CD4-positive, alpha-beta T cell (primary cell): ENCODE measurements at places on chromosomes 2 and 18.

GRCh38 chr2:154226931-154227330 is 355.2 kb downstream of the GALNT13 start:
- H3K4me3 ChIP-seq, result no peak overlapping the region
- H3K4me1 ChIP-seq, result no peaks in the 10 kb centered on the region
- no peaks in the 10 kb centered on the region for H3K27me3 ChIP-seq

- peaks cover 7% of the 10 kb centered on the region for H3K27me3 ChIP-seq
- H3K4me3 ChIP-seq, result no peak overlapping the region
- H3K4me1 ChIP-seq, result peaks cover 3% of the 10 kb centered on the region
Measured at GRCh38 chr2:102042196-102043081, 50.7 kb downstream of the IL1R2 start.

DNA sequence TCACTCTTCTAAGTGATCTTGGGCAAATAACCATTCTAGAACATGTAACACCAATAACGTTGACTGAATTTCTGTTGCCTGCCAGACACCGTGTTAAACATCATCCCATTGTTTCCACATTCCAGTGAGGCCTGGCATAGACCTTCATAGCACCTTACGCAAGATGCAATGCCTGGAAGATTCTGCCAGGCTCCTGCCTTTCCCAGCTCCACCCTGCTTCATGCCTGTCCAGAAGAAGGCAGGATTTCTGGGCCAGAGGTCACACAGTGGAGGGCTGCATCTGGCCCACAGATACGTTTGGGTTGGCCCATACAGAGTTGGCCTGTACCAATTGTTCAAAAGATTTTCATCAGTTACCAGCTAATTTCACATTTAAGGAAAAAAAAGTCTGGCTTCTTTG is 46.3 kb downstream of the EN1 start:
- H3K4me1 ChIP-seq, result no peaks in the 10 kb centered on the region
- H3K27ac ChIP-seq, result no peak overlapping the region
- DNase-seq, result no peak
- no peak overlapping the region for H3K4me3 ChIP-seq
- H3K36me3 ChIP-seq, result no peaks in the 10 kb centered on the region
- H3K27me3 ChIP-seq, result peaks cover 6% of the 10 kb centered on the region

DNA sequence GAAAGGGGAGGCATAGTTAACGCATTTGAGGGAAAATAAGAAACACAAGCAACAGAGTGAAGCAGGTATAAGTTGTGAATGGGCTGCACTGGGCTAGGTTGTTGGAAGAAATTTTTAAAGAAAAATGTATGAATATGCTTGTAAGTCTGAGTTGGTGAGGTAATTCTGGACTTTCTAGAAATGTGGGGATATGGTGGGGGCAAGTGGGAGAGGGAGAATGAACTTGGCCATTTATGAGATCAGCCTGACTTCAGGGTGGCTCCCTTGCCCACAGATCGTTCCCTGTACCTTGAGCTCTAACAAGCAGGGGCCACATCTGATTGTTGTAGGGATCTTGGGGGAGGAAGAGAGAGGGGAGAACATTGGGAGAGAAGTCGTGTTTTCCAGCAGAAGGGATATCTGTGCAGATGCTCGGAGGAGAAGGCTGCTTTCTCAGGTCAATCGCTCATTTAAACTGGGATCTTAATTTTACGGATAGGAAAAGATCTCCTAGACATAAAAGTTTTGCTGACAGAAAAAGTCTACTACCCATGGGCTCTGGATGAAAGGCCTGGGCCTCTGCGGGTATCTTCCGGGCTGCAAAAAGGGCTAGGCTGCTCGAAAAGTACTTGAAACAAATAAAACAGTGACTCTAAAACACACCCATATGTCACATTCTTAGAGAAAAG is 42.5 kb upstream of the FZD5 start:
- no peak overlapping the region for H3K27ac ChIP-seq
- H3K27me3 ChIP-seq, result no peaks in the 10 kb centered on the region
- H3K36me3 ChIP-seq, result no peaks in the 10 kb centered on the region
- DNase-seq, result no peak
- no peaks in the 10 kb centered on the region for H3K4me1 ChIP-seq

DNA sequence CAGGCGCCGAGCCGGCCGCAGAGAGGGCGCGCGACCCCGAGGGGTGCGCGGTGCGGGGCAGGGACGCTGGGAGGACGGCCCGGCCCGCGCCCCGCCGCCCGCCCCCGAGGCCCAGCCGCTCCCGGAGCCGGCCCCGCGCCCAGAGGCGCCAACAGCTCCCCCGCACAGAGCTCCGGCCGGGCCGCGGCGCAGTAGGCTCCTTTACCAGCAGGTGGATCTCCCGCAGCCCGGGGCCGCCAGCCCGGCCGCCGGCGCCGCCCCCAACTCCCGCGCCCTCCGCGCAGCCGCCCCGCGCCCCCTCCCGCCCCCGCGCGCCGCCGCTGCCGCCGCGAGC is 258 bp downstream of the MGAT4A start:
- peaks cover 47% of the 10 kb centered on the region for H3K4me1 ChIP-seq
- DNase-seq, result no peak
- H3K36me3 ChIP-seq, result peaks cover 7% of the 10 kb centered on the region
- H3K4me3 ChIP-seq, result peak overlapping the region; percentile 87
- H3K27ac ChIP-seq, result no peak overlapping the region

GRCh38 chr2:98555696-98556095 is 52.6 kb downstream of the COA5 start:
- H3K4me3 ChIP-seq, result no peak overlapping the region
- peaks cover 25% of the 10 kb centered on the region for H3K4me1 ChIP-seq
- no peaks in the 10 kb centered on the region for H3K27me3 ChIP-seq

- no peak overlapping the region for H3K27ac ChIP-seq
- no peaks in the 10 kb centered on the region for H3K36me3 ChIP-seq
- DNase-seq, result no peak
- no peaks in the 10 kb centered on the region for H3K4me1 ChIP-seq
- H3K27me3 ChIP-seq, result no peaks in the 10 kb centered on the region
Measured at GRCh38 chr2:129806317-129806716, 173.1 kb upstream of the RAB6C start.

DNA sequence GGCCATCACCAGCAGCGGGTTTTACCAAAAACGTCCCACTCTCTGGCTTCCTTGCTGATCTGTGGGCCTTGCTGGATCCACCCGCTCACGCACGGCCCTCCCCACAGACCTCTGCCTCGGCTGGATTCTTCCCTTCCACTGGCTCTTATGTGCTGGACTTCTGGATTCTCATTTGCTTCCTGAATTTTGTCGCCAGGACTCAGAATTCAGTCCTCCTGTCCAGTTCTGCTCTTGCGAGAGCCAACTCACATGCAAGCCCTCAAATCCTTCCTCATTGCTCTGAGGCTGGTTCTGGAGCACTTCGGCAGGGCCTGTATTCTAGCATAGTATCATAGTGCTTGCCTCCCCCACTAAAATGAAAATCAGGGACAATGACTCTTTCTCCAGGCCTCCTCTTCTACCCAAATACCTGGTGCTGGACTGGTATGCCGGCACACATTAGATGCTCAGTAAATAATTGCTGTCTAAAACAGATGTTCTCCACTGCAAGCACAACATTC is 115.5 kb downstream of the ATL2 start:
- DNase-seq, result no peak
- H3K4me1 ChIP-seq, result peaks cover 5% of the 10 kb centered on the region
- no peak overlapping the region for H3K27ac ChIP-seq

- peak overlapping the region; percentile 31 for H3K4me3 ChIP-seq
- peaks cover 19% of the 10 kb centered on the region for H3K27me3 ChIP-seq
- no peak for DNase-seq
- no peaks in the 10 kb centered on the region for H3K36me3 ChIP-seq
- H3K27ac ChIP-seq, result no peak overlapping the region
Measured at GRCh38 chr18:70288171-70288850, 534 bp upstream of the SOCS6 start.

DNA sequence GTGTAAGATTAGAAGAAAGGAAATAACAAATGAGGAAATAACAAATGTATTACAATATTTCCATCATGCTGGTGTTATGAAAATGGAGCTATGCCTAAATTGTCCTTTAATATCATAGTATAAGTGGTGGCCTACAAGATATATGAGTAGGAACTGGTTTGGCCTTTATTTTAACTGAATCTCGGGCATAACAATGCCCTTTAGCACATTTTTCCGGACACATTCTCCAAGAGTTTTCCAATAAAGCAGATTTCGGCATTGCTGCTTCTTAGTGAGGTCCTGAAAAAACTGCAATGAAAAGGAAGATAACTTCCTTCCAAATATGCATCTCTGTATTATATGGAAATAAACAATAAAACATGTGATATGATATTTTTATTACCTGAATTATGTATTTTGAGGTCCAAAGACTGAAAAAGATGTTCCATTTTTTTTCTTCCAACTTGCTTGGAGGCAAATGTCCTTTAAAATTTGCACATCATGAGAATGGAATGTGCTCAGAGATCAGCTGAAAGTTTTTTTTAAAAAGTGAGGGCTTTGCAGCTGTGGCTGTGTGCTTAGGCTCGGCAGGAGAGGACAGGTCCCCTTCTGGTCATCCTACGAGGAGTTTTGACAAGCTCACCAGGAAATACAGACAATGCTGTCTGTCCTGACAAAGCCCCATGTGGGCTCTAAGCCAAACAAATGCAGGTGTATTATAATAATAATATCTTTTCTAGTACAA is 132.3 kb upstream of the RND3 start:
- no peaks in the 10 kb centered on the region for H3K36me3 ChIP-seq
- no peak overlapping the region for H3K4me3 ChIP-seq
- no peak overlapping the region for H3K27ac ChIP-seq
- H3K4me1 ChIP-seq, result no peaks in the 10 kb centered on the region
- no peaks in the 10 kb centered on the region for H3K27me3 ChIP-seq
- no peak for DNase-seq

DNA sequence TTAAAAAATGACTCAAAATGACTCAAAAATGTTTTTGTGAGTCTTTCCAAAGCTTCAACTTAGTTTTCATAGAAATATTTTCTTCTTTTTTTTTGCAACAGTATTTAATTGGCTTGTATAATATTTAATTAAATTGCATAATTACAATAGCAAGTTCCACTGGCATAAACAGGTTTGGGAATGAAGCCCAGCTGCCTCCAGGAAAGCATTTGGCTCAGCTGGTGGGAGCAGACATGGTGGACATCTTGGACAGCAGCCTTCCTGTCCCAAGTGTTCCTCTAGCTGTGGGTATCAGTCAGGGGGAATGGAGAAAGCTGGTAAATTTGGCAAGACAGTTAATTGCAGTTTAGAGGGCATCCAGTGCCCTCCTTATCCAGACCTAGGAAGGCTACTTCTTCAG is 213.4 kb downstream of the ZBTB7C start:
- no peak for DNase-seq
- no peaks in the 10 kb centered on the region for H3K36me3 ChIP-seq
- no peaks in the 10 kb centered on the region for H3K4me1 ChIP-seq
- H3K27ac ChIP-seq, result no peak overlapping the region

DNA sequence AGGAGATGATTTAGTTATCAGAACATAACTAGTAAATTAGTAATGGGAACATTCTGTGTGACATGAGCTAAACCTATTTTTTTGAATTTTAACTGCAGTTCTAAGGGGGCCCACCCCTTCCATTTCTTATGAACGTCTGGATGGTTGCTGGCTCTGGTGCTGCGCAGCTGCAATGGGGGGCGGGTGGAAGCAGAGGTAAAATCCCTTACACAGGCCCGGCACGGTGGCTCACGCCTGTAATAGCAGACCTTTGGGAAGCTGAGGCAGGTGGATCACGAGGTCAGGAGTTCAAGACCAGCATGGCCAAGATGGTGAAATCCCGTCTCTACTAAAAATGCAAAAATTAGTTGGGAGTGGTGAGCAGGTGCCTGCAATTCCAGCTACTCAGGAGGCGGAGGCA is 151.5 kb downstream of the GALR1 start:
- H3K4me1 ChIP-seq, result no peaks in the 10 kb centered on the region
- no peak overlapping the region for H3K27ac ChIP-seq
- H3K27me3 ChIP-seq, result no peaks in the 10 kb centered on the region
- H3K4me3 ChIP-seq, result no peak overlapping the region
- DNase-seq, result no peak

- H3K27me3 ChIP-seq, result no peaks in the 10 kb centered on the region
- DNase-seq, result no peak
- no peak overlapping the region for H3K27ac ChIP-seq
- H3K4me3 ChIP-seq, result no peak overlapping the region
- H3K4me1 ChIP-seq, result no peaks in the 10 kb centered on the region
- H3K36me3 ChIP-seq, result no peaks in the 10 kb centered on the region
Measured at GRCh38 chr2:207253666-207254345, 88.1 kb upstream of the KLF7 start.

DNA sequence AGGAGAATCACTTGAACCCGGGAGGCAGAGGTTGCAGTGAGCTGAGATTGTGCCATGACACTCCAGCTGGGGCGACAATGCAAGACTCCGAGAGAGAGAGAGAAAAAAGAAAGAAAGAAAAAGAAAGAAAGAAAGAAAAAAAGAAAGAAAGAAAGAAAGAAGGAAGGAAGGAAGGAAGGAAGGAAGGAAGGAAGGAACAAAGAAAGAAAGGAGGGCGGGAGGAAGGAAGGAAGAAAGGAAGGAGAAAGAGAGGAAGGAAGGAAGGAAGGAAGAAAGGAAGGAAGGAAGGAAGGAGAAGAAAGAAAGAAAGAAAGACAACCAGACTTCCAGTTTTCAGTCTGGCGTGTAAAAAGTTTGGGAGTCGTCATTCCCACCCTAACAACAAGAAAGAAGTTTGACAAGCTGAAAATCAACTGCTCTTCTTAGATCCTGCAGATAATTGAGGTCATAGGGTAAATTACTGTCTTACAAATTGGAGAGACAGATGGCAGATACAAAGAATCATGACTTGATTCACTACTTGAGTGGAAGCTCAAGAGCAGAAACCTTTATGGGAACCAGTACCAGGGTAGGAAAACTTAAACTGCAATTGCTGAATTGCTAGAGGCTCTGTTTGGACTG is 15.1 kb upstream of the CYP27C1 start:
- no peak overlapping the region for H3K27ac ChIP-seq
- no peaks in the 10 kb centered on the region for H3K27me3 ChIP-seq
- no peaks in the 10 kb centered on the region for H3K36me3 ChIP-seq

- no peak overlapping the region for H3K27ac ChIP-seq
- H3K4me1 ChIP-seq, result no peaks in the 10 kb centered on the region
- no peak for DNase-seq
Measured at GRCh38 chr18:75958683-75959082, 531.2 kb upstream of the SMIM21 start.

DNA sequence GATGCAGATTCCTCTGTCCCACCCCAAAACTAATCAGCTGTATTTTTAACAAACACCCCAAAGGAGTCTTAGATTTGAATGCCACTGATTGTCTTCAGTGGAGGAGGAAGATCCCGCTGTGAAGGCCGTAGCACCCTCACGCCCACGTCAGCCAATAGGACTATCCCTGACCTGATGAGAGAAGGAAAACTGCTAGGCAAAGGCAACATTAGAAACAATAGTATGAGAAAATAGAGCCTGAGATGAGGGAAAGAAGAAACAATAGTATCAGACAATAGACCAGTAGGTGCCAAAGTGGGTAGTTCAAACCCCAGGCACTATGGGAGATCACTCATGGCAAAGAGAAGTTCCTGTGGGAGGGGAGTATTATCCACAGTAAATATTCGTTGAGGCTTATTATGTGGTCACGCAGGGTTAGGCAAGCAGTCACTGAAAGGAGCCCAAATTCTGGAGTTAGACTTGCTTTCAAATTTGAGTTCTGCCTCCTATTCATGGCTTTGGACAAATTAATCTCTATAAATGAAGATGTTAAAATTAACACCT is 2.8 kb downstream of the PCBP1 start:
- H3K4me3 ChIP-seq, result peak overlapping the region; percentile 66
- H3K27me3 ChIP-seq, result no peaks in the 10 kb centered on the region
- no peak for DNase-seq
- H3K4me1 ChIP-seq, result peaks cover 71% of the 10 kb centered on the region
- H3K36me3 ChIP-seq, result peaks cover 23% of the 10 kb centered on the region

GRCh38 chr2:88554189-88554588 is 73.1 kb downstream of the EIF2AK3 start:
- peaks cover 5% of the 10 kb centered on the region for H3K27me3 ChIP-seq
- peaks cover 25% of the 10 kb centered on the region for H3K36me3 ChIP-seq
- H3K4me3 ChIP-seq, result no peak overlapping the region
- no peak overlapping the region for H3K27ac ChIP-seq
- no peaks in the 10 kb centered on the region for H3K4me1 ChIP-seq
